Stimulated activated CD4-positive, alpha-beta T cell treated with anti-CD3 and anti-CD28 coated beads, Interleukin-2, amount 100 ng/mL, for 48 hours (primary cell): ENCODE measurements at places on chromosomes 1 and 21.

DNA sequence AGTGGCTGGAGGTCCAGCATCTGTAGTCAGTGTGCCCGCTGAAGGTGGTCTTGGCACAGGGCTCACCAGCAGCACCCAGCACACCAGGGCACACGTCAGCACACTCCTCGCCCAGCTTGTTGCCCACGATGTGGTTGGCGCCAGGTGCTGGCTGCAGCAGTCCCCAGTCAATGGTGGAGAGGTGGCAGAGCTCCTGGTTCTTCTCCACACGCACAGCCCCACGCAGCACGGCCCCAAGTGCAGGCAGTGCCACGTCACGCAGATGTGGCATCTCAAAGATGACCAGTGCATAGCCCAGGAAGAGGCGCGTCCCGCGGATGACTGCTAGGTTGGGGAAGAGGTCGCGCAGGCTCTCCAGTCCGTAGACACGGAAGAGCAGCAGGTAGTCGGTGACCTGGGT is 5.2 kb downstream of the INSRR start:
- no peak for DNase-seq

DNA sequence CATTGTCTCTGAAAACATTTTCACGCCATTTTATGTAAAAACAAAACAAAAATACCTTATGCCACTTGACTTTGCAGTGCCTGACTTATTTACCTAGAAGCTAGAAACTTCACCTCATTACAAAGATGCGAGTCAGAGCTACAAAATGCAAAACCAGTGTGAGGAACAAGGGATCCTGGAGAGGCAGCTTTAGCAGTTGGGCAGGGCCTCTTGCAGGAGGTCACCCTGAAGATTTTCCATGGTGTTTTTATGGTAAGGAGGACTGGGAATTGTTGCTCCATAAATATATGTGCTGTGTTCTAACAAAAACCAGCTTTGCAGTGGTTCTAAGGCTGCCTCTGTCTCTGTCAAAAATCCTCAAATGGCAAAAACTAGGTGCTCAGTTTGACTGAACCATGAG is 36.4 kb upstream of the TARBP1 start:
- DNase-seq = no peak

DNA sequence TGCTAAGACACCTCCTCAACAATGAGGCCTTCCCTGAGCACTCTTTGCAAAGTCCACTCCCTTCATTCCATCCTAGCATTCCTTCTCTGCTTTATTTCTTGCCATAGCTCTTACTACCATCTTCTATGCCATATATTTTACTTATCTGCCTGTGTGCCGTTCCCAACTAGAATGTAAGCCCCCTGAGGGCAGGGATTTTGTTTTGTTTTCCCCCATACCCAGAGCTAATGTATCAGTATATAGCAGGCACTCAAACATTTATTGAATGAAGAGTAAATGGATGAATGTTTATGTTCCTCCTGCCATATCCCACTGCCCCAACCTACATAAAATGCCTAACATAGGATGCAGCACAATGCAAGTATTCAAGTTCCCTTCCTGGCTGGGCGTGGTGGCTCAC is 14.9 kb upstream of the PPP1R15B start:
- DNase-seq = no peak

- DNase-seq = no peak
Observed at GRCh38 chr21:43820466-43820865, 31.1 kb downstream of the RRP1 start.
